Stimulated activated CD8-positive, alpha-beta memory T cell treated with anti-CD3 and anti-CD28 coated beads, Interleukin-7, amount 100 ng/mL, for 4 hours (primary cell): ENCODE measurements at places on chromosomes 12 and 14.

DNA sequence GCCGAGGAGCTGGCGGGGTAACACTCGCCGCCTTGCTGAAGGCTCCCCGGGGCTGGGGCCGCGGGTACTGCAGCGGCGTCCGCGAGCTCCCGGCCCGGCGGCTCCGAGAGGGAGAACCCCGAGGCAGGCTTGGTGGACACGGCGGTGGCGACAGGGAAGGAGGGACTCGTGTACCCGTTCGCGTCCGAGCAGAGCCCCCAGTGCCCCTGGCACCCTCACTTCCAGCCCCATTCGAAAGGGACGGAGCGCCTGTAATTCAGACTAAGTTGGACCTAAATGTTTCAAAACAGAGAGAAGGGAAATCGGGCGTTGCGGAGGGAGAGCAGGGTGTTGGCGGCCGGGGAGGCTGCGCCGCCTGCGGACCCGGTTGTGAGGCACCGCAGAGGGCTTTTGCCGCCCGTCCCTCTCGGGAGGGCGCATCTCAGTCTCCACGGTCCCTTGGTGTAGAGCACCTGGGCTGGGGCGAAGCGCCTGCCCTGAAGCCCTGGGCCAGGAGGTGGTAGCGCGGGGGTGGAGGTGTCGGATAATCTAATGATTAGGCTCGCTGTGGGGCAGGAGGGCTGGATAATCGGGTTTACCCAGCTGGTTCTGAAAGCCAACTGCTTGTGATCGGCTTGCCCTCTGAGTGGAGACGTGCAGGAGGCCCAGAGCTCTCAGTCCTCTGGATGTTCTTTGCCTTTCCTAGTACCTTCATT lies 771 bp downstream of the DAAM1 start:
- DNase-seq, result peak; percentile 1

DNA sequence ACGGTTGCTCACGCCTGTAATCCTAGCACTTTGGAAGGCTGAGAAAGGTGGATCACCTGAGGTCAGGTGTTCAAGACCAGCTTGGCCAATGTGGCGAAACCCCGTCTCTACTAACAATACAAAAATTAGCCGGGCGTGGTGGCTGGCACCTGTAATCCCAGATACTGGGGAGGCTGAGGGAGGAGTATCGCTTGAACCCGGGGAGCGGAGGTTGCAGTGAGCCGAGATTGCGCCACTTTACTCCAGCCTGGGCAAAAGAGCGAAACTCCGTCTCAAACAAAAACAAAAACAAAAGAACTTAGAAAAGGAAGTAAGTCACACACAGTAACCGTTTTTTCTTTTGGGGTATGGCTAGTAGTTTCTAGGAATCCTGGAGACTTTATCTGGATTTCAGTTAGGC lies 1.7 kb upstream of the PALS1 start:
- DNase-seq, result no peak

GRCh38 chr12:115387467-115387901 lies 703.5 kb upstream of the TBX3 start:
- DNase-seq, result no peak

DNA sequence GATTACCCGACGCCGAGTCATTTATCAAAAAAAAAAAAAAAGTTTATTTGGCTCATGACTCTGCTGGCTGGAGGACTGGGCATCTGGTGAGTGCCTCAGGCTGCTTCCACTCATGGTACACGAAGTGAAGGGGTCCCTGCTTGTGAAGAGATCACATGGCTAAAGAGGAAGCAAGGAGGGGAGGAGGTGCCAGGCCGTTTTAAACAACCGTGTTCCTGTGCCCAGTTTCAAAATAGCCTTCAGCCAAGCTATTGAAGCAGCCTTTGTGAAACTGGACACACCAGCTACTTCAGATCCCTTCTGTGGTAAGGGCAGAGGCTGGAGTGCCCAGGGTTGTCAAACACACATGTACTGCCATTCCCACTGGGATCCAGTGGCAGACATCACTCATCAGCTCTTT lies 7.6 kb downstream of the POP5 start:
- no peak for DNase-seq

GRCh38 chr14:65476273-65476941 lies 63.9 kb downstream of the FUT8 start:
- DNase-seq, result no peak

- DNase-seq, result no peak
These were observed 5.8 kb downstream of the HNRNPA1 start for GRCh38 chr12:54286042-54287030.

DNA sequence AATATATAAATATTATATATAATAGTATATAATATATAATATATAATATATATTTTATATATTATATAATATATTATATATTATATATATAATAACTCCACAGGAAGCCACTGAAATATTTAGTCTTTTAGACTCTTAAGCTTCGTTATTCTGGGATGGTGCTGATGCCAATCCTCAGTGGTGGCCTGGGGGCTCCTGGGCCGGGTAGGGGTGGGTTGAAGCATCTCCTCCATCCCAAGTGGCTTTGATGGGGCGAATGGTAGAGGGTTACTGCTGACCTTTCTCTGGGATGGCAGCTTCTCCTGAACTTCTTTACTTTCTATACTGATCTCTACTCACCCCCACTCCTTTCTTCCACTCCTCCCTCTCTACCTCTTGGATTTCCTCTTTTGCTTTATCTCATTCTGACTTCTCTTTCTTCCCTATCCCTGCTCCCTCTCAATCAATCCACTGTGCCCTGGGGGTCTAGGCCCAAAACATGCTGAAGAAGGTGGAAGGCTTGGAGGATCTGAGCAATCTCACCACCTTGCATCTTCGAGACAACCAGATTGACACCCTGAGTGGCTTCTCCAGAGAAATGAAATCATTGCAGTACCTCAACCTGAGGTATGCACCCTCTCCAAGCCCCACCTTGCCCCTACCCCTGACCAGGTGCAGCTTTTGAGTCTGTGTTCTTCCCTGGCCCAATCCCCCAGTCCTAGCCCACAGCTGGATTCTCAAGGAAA lies 4.8 kb upstream of the ENO2 start:
- DNase-seq, result no peak

DNA sequence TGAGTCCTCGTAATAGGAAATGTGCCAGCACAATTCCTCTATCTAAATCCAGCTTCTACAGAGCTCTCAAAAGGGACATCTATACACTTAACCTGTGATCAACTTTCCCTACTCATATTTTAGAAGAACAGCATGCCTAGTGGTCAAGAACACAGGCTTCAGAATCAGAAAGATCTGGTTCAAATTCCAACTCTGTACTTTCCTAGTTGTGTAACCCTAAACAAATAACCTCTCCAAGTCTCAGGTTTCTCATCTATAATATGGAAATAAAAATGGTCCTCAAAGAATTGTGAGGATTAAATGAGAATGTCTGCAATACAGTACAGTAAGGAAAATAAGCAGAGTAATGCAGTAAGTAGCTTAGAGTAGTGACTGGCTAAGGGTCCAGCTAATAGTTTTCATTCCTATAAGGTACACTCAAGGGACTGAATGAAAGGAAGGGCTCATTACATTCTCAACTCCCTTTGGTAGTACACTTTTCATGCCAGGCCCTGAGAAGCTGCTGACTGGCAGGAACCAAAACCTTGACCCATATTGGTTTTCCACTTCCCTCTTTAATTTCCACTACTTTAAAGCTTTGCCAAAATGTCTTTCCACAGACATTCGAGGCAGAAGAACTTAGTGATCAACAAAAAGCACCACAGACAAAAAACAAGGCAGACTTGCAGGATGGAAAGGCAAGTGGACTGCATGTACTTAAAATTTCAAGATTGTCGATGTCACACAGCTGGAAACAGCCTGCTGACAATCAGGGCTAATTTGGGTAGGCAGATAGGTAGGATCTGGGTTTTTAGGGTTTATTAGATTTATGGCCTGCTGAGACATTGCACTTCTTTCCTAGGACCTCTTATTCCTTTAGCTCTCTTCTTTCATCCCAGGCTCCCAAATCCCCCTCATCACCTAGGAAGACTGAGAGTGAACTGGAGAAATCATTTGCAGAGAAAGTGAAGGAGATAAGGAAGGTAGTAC lies 4.3 kb downstream of the CCDC196 start:
- DNase-seq, result no peak

DNA sequence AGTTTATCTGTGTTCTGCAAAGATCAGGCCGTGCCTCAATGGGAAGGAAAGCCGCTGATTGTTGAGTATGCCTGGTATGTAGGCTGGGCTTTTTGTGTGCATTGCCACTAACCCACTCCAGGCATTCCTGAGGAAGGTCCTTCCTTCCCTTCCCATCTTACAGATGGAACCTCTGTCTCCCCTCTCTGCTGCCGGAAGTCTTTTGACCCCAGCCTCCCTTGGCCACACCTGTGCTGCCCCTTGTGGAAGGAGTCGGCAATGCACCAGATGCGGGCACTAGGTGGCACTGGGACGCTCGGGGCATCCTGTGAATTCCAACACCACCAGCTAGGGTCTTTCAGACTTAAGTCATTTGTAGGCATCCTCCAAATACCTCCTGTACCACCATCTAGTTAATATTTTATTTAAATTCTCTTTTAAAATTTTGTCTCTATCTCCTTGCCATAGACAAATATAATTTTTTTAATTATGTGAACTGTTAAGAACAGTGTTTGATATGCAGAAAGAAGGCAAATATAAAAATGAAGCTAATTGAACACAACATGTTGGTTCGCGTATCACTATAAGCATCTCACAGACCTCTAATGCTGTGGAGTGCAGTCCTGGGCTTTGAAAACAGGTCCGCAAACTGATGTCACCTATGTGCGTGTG lies 99.6 kb downstream of the RIN3 start:
- peak; percentile 28 for DNase-seq

GRCh38 chr14:99234961-99235571 lies 36.9 kb downstream of the BCL11B start:
- DNase-seq, result peak; percentile 69

DNA sequence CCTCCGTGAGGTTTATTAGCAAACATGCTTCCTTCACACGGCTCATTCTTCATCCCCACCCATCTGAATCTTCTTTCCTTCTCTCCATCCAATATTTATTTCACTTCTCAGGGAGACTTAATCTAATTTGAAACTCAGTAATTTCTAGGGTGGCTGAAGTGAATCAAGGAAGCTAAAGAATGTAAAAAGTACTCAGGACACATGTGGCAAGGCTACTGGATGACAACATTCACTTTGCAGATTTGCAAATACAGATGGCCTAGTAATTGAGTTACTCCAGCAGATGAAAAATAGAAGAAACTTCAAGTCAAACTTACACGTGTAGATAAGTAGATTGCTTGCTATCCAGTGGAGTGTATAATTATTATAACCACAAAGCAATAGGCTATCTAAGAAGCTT lies 15.4 kb upstream of the BEST3 start:
- DNase-seq, result no peak

DNA sequence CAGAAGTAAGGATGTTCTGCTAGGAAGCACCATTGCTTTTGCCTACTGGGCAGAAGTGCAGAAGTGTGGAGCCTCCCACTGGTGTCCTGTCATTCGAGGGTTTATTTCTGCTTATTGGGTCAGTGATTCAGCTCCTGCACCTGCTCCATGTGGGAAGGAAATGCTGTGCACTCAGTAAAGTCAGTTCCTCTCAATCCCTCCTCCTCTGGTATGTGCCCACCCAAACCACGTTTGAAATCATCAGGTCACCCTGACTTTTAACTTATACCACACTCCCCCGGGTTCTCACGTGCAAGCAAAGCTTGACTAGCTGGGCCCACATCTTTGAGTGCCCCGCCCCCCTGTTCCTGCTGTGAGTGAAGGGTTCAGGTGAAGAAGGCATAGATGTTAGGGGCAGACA lies 223.7 kb downstream of the CHST11 start:
- no peak for DNase-seq

DNA sequence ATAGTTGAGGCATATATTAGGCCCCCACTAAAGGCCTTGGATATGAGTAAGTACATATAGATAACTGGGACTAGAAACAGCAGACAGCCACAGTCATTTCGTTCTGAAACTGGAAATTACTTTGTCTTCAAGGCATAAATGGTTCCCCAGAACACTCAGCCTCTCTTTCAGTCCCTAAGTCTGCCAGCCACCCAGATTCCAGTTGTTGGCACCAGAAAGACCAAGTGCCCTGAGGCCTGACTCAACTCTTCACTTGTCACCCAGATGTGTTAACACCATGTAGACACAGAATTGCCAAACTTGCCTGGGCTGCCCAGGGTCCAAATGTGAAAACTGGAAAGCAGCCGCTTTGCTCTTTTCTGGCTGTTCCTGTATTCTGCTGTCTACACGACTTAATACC lies 3.0 kb upstream of the LGALS3 start:
- DNase-seq, result no peak

GRCh38 chr12:92002673-92003382 lies 142.8 kb downstream of the BTG1 start:
- no peak for DNase-seq

- DNase-seq, result no peak
These were observed 1.2 kb downstream of the GSC start for GRCh38 chr14:94768521-94769390.

GRCh38 chr12:126362493-126362892 lies 1297.3 kb downstream of the AACS start:
- no peak for DNase-seq

GRCh38 chr14:79543967-79544697 lies 667.2 kb downstream of the DIO2 start:
- no peak for DNase-seq

- no peak for DNase-seq
These were observed 11.4 kb downstream of the SLC15A5 start for GRCh38 chr12:16266085-16266484.

DNA sequence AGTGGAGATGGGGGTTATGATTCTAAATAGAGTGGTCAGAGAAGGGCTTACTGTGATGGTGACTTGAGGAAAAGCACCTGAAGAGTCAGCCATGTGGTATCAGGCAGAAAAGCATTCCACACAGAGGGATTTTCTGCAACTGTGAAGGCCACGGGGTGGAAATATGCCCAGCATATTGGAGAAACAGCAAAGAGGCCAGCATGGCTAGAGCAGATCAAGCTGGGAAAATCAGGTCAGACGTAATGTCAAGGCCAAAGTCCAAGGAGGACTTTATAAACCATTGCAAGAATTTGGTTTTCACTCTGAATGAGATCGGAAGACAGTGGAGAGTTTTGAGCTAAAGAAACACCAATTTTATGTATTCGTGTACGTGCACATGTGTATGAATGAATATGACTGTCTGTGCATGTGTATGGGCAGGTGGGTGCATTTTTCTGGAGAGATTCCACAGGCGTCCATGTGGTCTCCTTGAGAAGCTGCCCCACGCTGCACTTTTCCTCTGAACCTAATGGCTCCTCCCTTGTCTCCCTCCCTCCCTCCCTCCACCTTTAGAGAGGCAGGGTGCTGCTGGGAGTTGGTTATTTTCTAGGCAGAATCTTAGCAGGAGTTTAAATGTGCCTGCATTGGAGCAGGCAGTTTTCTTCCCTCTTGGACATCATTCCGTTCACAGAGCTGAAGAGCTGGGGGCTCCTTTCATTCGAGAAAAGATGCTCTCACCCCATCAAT lies 97.4 kb upstream of the PPP4R3A start:
- no peak for DNase-seq

DNA sequence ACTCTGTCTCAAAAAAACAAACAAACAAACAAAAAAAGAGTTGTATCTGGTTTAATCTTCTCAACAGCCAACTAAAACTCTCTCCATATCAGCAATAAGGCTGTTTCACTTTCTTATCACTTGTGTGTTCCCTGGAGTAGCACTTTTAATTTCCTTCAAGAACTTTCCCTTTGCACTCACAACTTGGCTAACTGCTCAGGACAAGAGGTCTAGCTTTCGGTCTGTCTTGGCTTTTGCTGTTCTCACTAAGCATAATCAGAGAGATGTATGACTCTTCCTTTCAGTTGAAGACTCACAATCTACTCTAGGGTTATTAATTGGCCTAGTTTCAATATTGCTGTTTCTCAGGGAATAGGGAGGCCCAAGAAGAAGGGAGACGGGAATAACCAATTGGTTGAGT lies 12.3 kb downstream of the NEMP1 start:
- no peak for DNase-seq
